ENCODE measurements at places on chromosomes 5 and 9.

- DNase-seq: no peak
These were observed 892 bp upstream of the TNC start for GRCh38 chr9:115118879-115119218.

- no peak for DNase-seq
These were observed 35.7 kb downstream of the SLC6A3 start for GRCh38 chr5:1409381-1410110.

GRCh38 chr9:73855206-73855605, 641.9 kb upstream of the RORB start:
- no peak for DNase-seq

GRCh38 chr5:96124589-96124988, 162.9 kb upstream of the ELL2 start:
- DNase-seq: no peak

- no peak for DNase-seq
These were observed 17.7 kb upstream of the FAM174A start for GRCh38 chr5:100517301-100517974.

DNA sequence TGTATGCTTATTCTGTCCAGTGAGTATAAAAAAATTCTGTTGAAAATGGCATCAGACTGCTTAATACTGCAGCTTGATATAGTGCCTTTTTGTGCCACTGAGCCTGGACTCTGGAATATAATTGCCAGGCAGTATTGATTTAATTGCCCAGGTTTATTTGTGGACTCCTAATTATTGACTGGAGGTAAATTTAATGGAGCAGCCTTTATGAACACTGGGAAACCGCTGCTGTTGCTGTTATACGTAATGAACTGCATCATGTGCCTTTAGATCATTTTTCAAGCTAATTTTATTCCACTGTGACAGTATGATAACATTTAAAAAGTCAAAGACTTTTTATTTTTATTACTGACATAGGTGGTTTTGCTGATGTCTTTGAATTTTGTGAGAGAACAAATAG, 90.2 kb upstream of the SH3GL2 start:
- no peak for DNase-seq

DNA sequence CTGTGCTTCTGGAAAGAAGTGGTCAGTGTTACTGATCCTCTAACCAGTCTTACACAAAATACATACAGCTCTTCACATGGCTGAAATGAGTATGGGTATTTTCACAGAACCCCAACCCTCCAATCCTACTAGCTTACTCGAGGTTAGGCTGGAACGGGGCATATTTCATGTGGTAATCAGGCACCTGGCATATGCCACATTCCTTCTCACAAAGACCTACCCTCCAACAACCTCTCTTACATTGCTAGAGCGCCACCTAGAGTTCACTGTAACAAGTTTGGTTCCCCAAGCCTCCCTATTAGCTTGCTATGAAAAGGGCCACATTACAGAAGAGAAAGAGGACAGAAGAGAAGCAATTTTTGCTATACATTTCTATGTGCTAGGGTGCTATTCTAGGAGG, 597.3 kb downstream of the PRELID2 start:
- DNase-seq: no peak

DNA sequence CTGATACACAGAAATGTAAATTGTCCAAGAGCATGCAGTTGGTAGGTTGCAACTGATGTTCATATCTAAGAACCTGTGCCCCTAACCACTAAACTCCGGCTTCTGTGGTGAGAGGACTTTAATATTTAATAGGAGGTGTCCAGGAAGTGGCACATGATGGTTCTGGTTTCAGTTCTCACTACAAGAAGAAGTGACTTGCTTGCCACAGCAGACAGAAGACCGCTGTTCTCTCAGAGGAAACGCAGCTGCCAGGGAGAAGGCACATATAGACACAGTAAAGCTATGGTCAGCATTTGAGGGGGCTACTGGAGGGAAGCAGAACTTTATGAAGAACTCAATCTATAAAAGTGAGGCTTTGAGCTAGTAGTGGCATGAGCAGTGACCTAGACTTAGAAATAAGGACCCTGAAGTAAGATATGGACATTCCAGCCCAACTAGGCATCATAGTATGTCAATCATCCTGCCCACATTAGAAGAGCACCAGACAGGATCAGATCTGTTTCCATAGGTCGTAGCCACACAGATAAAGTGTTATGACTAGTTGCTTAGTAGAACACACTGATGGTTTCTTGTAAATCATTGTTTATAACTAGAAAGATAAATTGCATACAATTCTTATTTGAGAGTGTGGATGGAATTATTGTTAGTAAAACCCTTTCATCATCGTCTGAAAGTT, 36.4 kb upstream of the DAB2 start:
- DNase-seq: no peak

DNA sequence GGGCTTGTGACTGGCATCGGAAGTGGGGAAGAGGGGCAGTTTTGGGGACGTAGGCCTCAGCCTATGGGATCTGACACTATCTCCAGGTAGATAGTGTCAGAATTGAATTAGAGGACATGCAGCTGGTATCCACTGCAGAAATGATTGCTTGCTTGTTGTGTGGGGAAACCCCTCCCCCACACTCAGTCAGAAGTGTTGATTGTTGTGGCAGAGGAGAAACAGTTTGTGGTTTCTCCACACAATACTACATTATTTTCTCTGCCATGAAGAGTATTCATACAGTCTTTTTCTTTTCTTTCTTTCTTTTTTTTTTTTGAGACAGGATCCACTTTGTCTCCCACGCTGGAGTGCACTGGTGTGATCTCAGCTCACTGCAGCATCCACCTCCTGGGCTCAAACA, 113.9 kb downstream of the ARRDC3 start:
- no peak for DNase-seq

- DNase-seq: no peak
These were observed 30.5 kb downstream of the SFXN1 start for GRCh38 chr5:175508896-175509295.

GRCh38 chr9:82223442-82223841, 234.9 kb downstream of the SPATA31D1 start:
- DNase-seq: no peak

- no peak for DNase-seq
These were observed 266.6 kb downstream of the SMARCA2 start for GRCh38 chr9:2281803-2282185.

- DNase-seq: no peak
These were observed 45.5 kb upstream of the IL7R start for GRCh38 chr5:35811108-35811741.

DNA sequence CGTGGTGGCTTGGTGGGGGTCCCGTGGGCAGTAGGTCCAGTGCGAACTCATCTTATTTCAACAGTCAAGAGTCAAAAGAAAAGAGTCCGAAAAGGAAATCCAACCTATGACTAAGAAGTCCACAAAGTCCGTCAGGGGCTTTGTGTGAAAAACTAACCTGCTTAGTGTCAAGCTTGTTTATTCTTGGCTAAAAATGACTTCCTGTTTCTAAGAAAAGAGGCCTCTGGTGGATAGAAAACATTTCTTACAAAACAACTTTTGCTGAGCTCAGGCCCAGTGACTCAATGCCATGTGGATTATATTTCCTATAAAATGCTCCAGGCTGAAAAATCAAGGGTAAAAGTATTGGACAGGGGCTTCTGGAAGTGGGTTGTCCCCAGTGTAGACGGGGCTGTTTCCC, 105.9 kb downstream of the GADD45G start:
- DNase-seq: no peak

GRCh38 chr5:139649082-139649991, 1.2 kb downstream of the CXXC5 start:
- DNase-seq: no peak

DNA sequence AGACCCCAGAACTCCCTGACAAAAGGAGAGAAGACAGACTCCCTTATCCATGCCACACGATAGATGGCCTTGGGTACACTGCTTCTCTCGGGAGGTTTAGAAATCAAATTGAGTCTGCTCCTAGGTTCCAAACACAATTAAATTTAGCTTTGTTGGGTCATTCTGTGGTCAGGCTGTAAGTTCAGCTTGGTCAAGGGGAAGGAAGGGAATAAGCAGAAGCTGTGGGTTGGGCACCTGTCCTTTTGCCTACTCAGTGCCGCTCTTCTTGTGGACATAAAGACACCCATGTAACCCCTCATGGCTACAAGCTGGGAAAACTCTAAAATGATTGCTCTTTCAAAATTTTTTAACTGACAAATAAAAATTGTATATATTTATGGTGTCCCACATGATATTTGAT, 19.1 kb upstream of the AK3 start:
- DNase-seq: no peak

GRCh38 chr5:92494508-92494907, 1086.5 kb downstream of the NR2F1-AS1 start:
- DNase-seq: no peak

DNA sequence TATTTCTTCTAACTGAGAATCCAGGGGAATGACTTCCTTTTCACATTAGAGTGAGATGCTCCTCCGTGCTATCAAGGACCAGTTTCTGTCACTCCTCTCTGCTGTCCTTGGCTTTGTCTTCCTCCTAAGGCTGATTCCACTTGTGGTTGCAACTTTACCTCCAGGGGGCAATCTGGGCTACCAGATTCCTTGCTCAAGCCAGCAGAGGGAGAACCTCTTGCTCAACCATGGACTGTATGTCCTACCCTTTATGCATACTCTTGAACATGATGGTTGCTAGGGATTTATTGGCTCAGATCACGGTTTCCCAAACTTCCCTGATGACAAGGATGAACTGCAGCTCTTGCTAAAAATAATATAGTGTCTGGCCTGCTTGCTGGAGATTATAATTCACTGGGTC, 24.0 kb downstream of the NNT start:
- no peak for DNase-seq

GRCh38 chr9:32403567-32404260, 19.3 kb downstream of the ACO1 start:
- no peak for DNase-seq

DNA sequence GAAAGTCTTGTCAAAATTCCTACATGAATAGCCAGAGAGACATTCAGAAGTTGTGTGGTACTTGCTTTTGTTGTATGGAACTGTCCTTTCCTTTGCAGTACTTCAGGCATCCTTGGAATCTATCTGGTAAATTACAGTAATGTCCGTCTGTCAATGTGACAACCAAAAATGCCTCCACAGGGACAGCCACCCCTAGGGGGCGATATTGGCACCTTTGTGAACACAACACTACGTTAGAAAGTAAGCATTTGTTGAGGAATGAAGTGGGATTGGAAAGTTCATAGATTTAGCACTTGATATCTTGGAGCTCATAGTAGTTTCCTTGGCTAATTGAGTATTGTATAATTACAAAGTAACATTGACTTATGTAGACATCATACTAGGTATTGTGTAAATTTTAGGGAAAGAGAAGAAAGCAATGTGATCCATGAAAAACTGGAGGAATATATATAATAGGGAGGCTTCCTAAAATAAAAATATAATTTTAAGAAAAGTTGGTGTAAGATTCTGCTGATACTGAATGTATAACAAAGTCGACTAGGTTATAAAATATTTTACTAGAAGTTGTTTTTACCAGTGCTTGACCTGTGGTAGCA, 32.7 kb downstream of the TMEFF1 start:
- DNase-seq: no peak

- DNase-seq: no peak
These were observed 60.3 kb downstream of the RFK start for GRCh38 chr9:76333964-76334363.

DNA sequence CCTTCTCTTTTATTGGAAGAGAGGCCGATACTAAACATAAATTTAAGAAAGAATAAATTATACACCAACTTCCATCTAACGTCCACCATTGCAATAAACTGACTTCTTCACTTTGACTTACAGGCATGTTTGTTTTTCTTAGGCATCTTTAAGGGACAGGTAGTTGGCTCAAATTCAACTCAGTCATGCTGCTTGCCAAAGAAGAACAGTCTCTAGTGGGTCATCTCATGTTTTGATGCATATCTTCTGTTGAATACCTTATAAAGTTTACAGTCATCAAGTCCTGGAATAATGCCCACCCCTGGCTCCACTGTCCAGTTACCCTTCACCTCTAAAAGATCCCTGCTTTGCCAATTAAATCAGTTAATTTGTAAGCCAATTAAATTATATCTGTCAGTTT, 328.2 kb upstream of the GRAMD2B start:
- DNase-seq: no peak

DNA sequence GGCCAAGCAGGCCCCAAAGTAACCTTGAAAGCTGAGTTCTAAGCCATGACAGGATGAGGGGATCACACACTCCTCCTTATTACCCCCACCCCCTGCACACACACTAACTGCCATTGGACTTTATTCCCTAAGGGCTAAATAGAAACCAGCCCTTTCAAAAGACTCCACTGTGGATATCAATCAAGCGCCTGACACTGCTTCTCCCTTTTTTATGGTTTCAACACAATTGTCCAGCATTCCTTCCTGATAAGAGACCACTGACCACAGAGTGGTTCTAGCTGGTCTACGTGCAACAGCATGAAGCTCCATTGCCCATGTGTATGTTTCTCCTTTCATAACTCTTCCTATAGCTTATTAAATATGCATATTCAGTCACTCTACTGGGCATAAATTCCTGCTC, 34.7 kb downstream of the PAEP start:
- DNase-seq: no peak

GRCh38 chr5:64161420-64161819, 4.2 kb upstream of the RNF180 start:
- DNase-seq: no peak

GRCh38 chr5:133709209-133709725, 96.9 kb upstream of the FSTL4 start:
- no peak for DNase-seq

- DNase-seq: no peak
These were observed 71.5 kb downstream of the TRIM36 start for GRCh38 chr5:115098041-115098702.

All from cerebellar nuclear complex (tissue), 1 donor.